Suprapubic skin (tissue), 4 donors: ENCODE measurements at places on chromosomes 6 and 20. TPM values are rescaled to one million over a fixed set of nuclear protein-coding genes. Genes with fewer than 3 reads are reported as not detected.

- H3K4me1 ChIP-seq = peaks cover 15% of the 10 kb centered on the region
- H3K27ac ChIP-seq = peak overlapping the region; percentile 32
- H3K4me3 ChIP-seq = no peak overlapping the region
- no peaks in the 10 kb centered on the region for H3K36me3 ChIP-seq
Measured at GRCh38 chr6:158009935-158010585, 28.4 kb downstream of the SYNJ2 start.

- H3K27me3 ChIP-seq = peaks cover 11% of the 10 kb centered on the region
- H3K36me3 ChIP-seq = no peaks in the 10 kb centered on the region
- H3K4me1 ChIP-seq = no peaks in the 10 kb centered on the region
Measured at GRCh38 chr6:29708432-29709179, 14.6 kb upstream of the HLA-F start.

- no peak overlapping the region for H3K4me3 ChIP-seq
- peaks cover 25% of the 10 kb centered on the region for H3K36me3 ChIP-seq
- no peaks in the 10 kb centered on the region for H3K27me3 ChIP-seq
- DNase-seq = no peak
- peaks cover 9% of the 10 kb centered on the region for H3K4me1 ChIP-seq
Measured at GRCh38 chr20:58238490-58238889, 10.0 kb upstream of the ANKRD60 start.

DNA sequence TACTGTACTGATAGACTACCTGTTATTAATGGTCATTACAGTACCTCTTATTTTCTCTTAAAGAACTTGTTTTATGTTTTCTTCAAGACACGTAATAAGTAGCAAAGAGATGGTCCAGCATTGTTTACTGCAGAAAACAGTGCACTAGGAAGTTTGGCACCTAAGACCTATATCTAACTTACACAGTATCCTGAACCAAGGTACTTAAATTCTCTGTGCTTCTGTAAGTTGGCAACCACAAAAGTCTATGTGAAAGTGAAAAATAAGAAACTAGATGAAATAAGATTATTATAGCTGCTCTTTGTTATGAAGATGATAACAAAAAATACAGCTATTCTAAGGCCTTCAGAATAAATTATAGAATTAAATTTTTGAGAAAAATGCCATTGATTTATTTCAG lies 411.7 kb upstream of the SOX4 start:
- no peak for DNase-seq
- no peaks in the 10 kb centered on the region for H3K27me3 ChIP-seq
- H3K27ac ChIP-seq = no peak overlapping the region
- H3K36me3 ChIP-seq = no peaks in the 10 kb centered on the region
- H3K4me3 ChIP-seq = no peak overlapping the region

- H3K36me3 ChIP-seq = no peaks in the 10 kb centered on the region
- no peaks in the 10 kb centered on the region for H3K27me3 ChIP-seq
- H3K4me1 ChIP-seq = peaks cover 88% of the 10 kb centered on the region
- DNase-seq = no peak
- peak overlapping the region; percentile 98 for H3K27ac ChIP-seq
- peak overlapping the region; percentile 93 for H3K4me3 ChIP-seq
Measured at GRCh38 chr20:41138475-41139226, 1.3 kb downstream of the PLCG1 start.

DNA sequence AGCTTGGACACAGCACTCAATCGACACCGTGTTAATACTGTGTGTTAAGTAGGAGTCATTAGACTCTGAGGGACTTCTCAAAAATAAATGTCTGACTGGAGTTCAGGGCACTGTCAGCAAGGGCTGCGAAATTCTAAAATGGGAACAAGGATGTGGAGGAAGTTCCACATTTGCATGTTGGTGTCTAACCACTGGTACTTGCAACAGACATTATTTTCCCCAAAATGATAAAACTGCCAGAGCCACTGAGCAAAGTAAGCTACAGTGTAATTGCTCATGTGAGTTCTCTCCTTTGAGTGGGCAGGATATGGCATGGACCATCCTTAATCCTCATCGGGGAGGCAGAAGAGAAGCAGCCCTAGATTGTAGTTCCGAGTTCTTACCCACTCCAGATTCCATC lies 215.9 kb downstream of the SLC24A3 start:
- H3K4me1 ChIP-seq = no peaks in the 10 kb centered on the region
- H3K36me3 ChIP-seq = no peaks in the 10 kb centered on the region
- H3K27ac ChIP-seq = no peak overlapping the region
- H3K4me3 ChIP-seq = no peak overlapping the region

GRCh38 chr20:2698912-2699311 lies 6.3 kb downstream of the EBF4 start:
- no peak overlapping the region for H3K27ac ChIP-seq
- no peaks in the 10 kb centered on the region for H3K36me3 ChIP-seq
- H3K4me3 ChIP-seq = no peak overlapping the region
- DNase-seq = peak; percentile 48
- peaks cover under 1% of the 10 kb centered on the region for H3K4me1 ChIP-seq
- H3K27me3 ChIP-seq = peaks cover 22% of the 10 kb centered on the region

GRCh38 chr6:139904568-139904967 lies 530.1 kb upstream of the CITED2 start:
- H3K27ac ChIP-seq = no peak overlapping the region
- DNase-seq = no peak
- H3K4me3 ChIP-seq = no peak overlapping the region
- no peaks in the 10 kb centered on the region for H3K36me3 ChIP-seq

- no peak overlapping the region for H3K4me3 ChIP-seq
- no peaks in the 10 kb centered on the region for H3K27me3 ChIP-seq
- no peaks in the 10 kb centered on the region for H3K4me1 ChIP-seq
Measured at GRCh38 chr6:93453956-93454355, 34.6 kb upstream of the EPHA7 start.

- DNase-seq = no peak
- H3K4me3 ChIP-seq = no peak overlapping the region
- no peak overlapping the region for H3K27ac ChIP-seq
- no peaks in the 10 kb centered on the region for H3K4me1 ChIP-seq
- no peaks in the 10 kb centered on the region for H3K27me3 ChIP-seq
Measured at GRCh38 chr6:88220493-88220892, 54.3 kb upstream of the CNR1 start.

DNA sequence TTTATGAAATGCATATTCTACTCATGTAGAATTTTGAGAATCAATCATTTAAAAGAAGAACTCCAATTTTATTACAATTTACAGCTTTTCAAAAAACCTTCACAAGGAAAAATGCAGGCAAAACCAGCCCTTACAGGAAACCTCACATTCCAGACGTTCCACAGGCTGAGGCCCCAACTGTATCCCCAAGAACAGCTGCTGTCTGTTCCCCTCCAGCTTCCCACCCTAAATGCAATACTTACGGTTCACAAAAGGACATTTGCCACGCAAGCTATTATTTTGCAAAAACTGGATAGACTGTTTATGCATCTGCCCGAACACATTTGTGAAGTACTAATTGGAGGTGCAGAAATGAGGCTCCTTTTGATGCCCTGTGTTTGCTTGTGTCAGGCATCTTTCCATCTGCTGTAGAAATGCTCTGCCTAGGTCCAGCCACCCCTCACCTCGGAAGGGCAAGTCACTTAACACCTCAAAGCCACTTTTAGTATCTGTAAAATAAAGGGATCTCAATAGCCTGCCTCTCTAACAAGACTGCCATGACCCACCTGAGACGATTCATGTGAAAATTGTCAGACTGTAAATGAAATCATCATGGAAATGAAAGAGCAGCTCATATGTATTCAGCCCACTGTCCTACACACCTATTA lies 26.5 kb downstream of the PDE10A start:
- no peaks in the 10 kb centered on the region for H3K4me1 ChIP-seq
- H3K27me3 ChIP-seq = no peaks in the 10 kb centered on the region
- H3K36me3 ChIP-seq = no peaks in the 10 kb centered on the region
- DNase-seq = no peak
- H3K4me3 ChIP-seq = no peak overlapping the region

GRCh38 chr6:167779129-167779992 lies 47.4 kb upstream of the AFDN start:
- peak; percentile 49 for DNase-seq
- no peaks in the 10 kb centered on the region for H3K4me1 ChIP-seq
- no peak overlapping the region for H3K4me3 ChIP-seq
- no peaks in the 10 kb centered on the region for H3K27me3 ChIP-seq

DNA sequence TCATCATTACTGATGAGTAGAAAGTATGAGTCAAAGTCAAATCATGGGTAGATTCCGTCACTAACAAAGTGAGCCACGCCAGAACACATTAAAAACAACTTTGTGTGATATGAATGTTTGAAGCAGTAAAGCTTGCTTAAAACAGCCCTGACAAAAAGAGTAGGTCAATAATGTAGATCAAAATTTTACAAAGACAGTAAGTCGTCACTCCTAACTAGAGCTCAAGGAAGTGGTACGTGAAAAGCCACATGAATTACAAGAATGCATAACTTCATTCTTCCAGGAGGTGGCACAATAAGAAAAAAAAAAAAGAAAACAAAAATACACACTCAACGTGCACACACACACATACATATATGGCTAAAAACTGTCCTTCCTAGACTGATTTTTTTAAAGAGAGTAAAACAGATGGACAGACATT lies 69.9 kb downstream of the HACE1 start:
- peaks cover 11% of the 10 kb centered on the region for H3K36me3 ChIP-seq
- no peak overlapping the region for H3K27ac ChIP-seq
- H3K4me1 ChIP-seq = no peaks in the 10 kb centered on the region
- no peak for DNase-seq
- H3K4me3 ChIP-seq = no peak overlapping the region

DNA sequence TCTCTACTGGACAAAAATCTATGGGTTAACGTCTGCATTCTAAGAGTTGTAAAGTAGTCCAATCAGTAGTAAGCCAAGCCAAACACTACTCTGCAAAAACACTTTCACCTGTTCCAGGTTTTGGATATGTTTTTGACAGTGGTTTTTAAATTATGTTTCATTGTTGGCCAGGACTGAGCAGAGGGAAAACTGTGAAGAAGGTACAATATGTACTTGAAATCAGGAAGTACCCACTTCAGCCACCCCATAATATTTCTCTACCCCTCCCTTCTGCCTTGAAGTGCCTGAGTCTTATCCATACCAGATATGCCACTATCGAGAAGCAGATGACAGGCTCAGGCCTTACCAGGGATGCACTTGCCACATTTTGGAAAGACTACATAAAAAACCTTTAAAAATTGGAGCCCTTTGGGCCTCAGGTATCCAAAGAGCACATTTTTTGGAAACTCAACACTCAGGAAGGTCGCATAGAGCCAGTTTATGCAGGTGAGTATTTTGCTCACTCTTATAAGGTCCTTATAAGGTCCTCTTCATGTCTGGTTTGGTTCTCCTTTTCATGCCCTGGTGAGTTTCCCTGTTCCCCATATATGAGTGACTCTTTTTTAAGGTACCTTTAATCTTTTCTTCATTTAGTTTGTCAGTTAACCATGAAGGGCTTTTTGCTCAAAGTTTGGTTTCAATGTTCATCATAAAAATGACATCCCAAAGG lies 859.3 kb upstream of the FLRT3 start:
- DNase-seq = no peak
- H3K36me3 ChIP-seq = no peaks in the 10 kb centered on the region
- no peaks in the 10 kb centered on the region for H3K4me1 ChIP-seq
- no peak overlapping the region for H3K27ac ChIP-seq

- peaks cover 80% of the 10 kb centered on the region for H3K4me1 ChIP-seq
- H3K4me3 ChIP-seq = no peak overlapping the region
- H3K27me3 ChIP-seq = no peaks in the 10 kb centered on the region
- DNase-seq = peak; percentile 67
Measured at GRCh38 chr20:1327241-1327653, 1.7 kb downstream of the SDCBP2 start.

GRCh38 chr20:33693741-33694638 lies 7.8 kb upstream of the E2F1 start:
- no peak overlapping the region for H3K4me3 ChIP-seq
- peaks cover 30% of the 10 kb centered on the region for H3K4me1 ChIP-seq

GRCh38 chr6:20211941-20212391 lies 303 bp downstream of the MBOAT1 start:
- H3K36me3 ChIP-seq = no peaks in the 10 kb centered on the region
- peaks cover 53% of the 10 kb centered on the region for H3K4me1 ChIP-seq
- DNase-seq = peak; percentile 75

DNA sequence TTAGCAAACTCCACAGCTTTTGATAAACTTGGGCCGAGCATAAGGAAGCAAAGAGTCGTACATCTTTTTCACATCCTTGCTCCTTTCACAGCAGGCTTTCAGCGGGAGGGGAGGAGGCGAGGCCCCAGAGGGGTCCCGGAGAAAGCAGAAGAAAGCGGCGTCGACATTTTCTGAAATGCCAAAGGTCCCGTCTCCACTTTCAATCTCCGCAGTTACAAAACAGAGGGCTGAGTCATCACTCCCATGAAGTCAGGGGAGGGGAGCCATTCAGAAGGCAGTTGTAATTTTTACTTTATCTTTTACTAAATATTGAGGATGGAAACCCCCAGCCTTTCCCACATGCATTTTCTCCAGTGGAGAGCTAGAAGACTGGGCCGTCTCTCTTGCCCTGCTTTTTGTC lies 174.2 kb upstream of the THBS2 start:
- no peak for DNase-seq
- no peak overlapping the region for H3K4me3 ChIP-seq
- H3K27ac ChIP-seq = peak overlapping the region; percentile 57
- H3K27me3 ChIP-seq = no peaks in the 10 kb centered on the region
- no peaks in the 10 kb centered on the region for H3K36me3 ChIP-seq

DNA sequence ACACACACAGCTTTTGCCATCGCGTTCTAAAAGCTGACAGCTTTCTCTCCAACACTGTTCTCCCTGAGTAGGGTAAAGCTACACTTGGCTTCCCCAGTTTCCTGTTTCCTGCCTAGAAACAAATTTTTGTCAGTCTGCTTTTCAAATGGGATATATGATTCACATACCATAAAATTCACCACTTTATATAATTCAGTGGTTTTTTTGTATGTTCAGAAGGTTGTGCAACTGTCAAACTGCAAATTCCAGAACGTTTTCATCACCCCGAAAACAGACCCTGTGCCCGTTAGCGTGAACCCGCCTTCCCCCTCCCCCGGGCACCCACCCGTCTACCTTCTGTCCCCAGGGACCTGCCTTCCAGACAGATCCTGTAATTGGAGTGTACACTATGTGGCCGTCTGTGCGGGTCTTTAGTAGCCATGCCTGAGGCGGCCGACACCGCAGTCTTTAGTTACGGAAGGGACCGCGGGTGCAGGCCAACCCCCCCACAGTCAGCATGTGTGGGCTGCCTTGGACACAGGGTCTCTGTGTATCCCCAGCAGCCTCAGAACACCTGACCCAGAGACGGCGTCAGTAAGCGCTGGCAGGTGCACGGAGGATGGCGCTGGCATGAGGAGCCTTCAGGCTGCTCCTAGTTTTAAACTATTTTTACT lies 16.6 kb downstream of the HRH3 start:
- H3K4me3 ChIP-seq = no peak overlapping the region
- peaks cover 4% of the 10 kb centered on the region for H3K27me3 ChIP-seq
- peaks cover 46% of the 10 kb centered on the region for H3K36me3 ChIP-seq
- no peaks in the 10 kb centered on the region for H3K4me1 ChIP-seq
- no peak overlapping the region for H3K27ac ChIP-seq

The GTF2H4 gene
- 10.5 TPM for total RNA-seq

The CDYL gene
- total RNA-seq = 55.6 TPM

The CST5 gene
- not detected for total RNA-seq

The KCNB1 gene
- 0.91 TPM for total RNA-seq

The B3GAT2 gene
- total RNA-seq = 0.21 TPM

The HLA-DOA gene
- total RNA-seq = 6.8 TPM

The HEY2 gene
- 2.2 TPM for total RNA-seq

The NKX2-4 gene
- total RNA-seq = not detected

The MRAP2 gene
- 2.8 TPM for total RNA-seq

The NTSR1 gene
- 0.16 TPM for total RNA-seq

The NMBR gene
- total RNA-seq = not detected

The PRICKLE4 gene
- not detected for total RNA-seq

The TRIM31 gene
- total RNA-seq = not detected

The COL11A2 gene
- total RNA-seq = 0.21 TPM

The SLC24A3 gene
- 6.4 TPM for total RNA-seq

The TRPC4AP gene
- 87.3 TPM for total RNA-seq

The CTCFL gene
- not detected for total RNA-seq

The C6orf58 gene
- not detected for total RNA-seq
